ENCODE measurements at places on chromosomes 4 and X. TPM values are rescaled to one million over a fixed set of nuclear protein-coding genes. Genes with fewer than 3 reads are reported as not detected.
A peak's percentile ranks its signal among the peaks of the same experiment; 100 is the strongest.

DNA sequence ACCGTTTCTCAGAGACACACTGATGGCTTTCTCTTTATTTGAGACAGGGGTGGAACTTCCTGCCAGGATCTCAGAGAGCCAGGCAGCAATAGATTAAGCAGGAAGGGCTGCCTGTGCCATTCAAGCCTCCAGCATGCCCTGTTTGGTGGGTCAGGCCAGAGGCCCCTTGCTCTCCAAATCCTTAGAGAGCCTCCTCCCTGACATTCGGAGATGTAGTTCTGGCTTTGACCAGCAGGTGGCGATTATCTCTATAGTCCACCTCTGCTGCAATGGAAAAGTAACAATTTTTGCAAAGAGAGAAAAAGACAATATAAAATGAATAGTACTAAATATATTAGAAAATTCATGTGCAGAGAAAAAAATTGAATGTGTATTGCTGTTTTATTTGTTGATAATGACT lies 93.9 kb downstream of the NXF2B start:
- peak; percentile 69 for DNase-seq
- no peaks in the 10 kb centered on the region for H3K4me1 ChIP-seq
- no peaks in the 10 kb centered on the region for H3K36me3 ChIP-seq

DNA sequence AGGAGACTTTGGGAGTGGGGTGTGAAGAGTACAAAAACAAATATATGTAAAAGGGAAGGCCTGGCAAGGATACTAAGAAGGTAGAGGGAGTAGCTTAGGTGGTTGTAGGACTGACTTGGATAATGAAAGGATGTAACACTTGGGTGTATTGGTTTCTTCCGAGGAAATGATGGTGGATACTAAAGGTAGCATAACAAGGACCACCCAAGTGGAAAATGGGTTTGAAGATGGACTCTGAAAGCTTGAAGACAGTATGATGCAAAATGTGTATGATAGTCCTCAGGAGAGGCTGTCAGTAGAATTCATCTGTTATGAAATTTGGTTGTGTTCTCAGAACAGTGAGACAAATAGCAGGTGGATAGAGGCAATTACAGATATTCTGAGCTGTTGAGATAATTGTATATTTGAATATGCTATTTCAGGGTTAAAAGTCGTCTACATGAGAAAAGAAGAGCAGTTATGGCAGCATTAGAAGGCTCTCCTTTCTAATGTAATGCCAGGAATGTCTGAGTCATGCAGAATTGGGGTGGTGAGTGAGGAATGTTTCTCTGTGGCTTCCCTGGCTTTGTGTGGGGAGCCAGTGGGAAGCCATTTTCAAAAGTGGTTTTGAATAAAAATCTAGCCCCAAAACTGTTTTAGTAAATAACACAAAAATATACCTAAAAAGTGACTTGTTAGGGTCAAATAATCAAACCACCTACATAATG lies 75.6 kb downstream of the FHIP1A start:
- H3K36me3 ChIP-seq: no peaks in the 10 kb centered on the region
- H3K27me3 ChIP-seq: no peaks in the 10 kb centered on the region
- peaks cover 7% of the 10 kb centered on the region for H3K4me1 ChIP-seq

GRCh38 chr4:147768113-147768512 lies 36.2 kb downstream of the ARHGAP10 start:
- no peak overlapping the region for H3K4me3 ChIP-seq
- peak overlapping the region; percentile 42 for H3K27ac ChIP-seq
- H3K36me3 ChIP-seq: no peaks in the 10 kb centered on the region
- H3K4me1 ChIP-seq: peaks cover 15% of the 10 kb centered on the region

GRCh38 chr4:85358831-85359230 lies 116.1 kb upstream of the ARHGAP24 start:
- H3K27me3 ChIP-seq: no peaks in the 10 kb centered on the region
- no peaks in the 10 kb centered on the region for H3K4me1 ChIP-seq
- no peaks in the 10 kb centered on the region for H3K36me3 ChIP-seq

- H3K27me3 ChIP-seq: no peaks in the 10 kb centered on the region
- no peaks in the 10 kb centered on the region for H3K4me1 ChIP-seq
- DNase-seq: no peak
- no peak overlapping the region for H3K27ac ChIP-seq
- no peak overlapping the region for H3K4me3 ChIP-seq
Observed at GRCh38 chrX:30622361-30622760, 30.9 kb upstream of the GK start.

CXCR3 gene
- not detected for polyA plus RNA-seq

LGI2 gene
- 0.89 TPM for polyA plus RNA-seq
